ENCODE measurements at places on chromosomes 7 and 10. TPM values are rescaled to one million over a fixed set of nuclear protein-coding genes. Genes with fewer than 3 reads are reported as not detected.

GRCh38 chr7:37366445-37366844 is 82.2 kb downstream of the ELMO1 start:
- no peak for DNase-seq

GRCh38 chr7:114508086-114508485 is 93.5 kb downstream of the FOXP2 start:
- no peak for DNase-seq

DNA sequence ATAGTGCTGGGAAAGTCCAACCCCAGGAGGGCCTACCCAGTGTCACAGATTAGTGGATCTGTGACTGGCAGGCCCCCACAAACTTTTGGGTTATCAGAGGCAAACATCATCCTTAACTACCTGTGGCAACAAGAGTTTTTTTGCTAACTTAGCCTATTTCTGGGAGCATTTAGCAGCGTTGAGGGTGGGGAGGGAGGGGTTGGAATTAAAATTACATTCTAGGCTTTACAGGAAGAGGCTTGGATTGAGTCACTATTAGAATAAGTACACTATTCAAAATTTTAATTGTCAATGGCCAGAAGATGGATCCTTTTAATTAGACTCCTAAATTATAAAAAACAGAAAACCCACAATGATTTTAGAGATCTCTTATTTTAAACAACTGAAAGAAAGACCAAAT is 267.9 kb upstream of the NPSR1 start:
- DNase-seq = no peak

DNA sequence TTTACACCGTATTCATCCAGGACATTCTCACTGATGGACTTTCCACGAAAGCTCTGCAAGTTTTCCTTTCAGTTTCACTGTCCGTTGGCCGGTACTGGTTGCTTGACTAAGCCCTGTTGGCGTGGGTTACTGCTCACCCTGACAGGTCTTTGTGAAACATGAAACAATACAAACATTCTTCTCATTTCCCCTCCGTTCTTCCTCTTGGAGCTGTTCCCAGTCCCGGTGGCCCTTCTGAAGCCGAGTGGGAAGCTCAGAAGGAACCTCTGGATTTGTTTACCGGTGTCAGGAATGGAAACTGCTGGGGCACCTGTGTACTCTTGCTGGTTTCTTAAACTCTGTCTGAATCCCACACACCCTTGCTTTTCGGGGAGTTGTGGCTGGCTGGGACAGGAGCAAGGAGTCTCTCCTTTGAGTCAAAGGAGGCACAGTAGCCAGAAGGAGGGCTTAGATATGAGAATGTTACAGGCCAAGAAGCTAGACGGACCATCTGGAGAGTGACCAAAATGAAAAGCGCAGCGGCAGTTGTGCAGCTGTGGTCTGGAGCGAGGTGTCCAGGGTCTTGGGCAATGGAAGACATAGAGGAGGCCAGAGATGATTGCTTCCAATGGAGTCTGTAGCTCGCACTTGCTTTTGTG is 45.7 kb downstream of the LYZL2 start:
- no peak for DNase-seq

GRCh38 chr10:124026589-124026939 is 66.8 kb downstream of the CHST15 start:
- DNase-seq = no peak

DNA sequence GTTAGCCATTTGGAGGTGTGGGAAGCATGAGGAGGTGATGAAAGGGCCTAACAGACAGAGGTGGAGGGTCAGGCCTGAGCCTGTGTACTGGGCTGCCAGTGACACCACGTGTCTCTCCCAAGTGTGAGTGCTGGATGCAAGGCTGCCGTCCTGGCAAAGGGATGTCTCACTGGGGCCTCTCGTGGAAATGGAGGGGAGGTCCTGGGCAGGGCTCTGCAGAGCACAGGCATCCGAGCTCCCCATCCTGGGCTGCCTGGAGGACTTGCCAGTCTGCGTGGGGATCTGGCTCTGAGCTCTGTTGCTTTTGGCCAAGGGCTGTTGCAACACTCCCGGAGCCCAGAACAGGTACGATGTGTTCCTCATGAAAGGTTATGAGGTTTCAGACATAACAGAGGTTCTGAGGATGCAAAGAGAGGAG is 77.3 kb downstream of the GRK5 start:
- DNase-seq = no peak

GRCh38 chr10:33238643-33239042 is 95.8 kb downstream of the NRP1 start:
- no peak for DNase-seq

DNA sequence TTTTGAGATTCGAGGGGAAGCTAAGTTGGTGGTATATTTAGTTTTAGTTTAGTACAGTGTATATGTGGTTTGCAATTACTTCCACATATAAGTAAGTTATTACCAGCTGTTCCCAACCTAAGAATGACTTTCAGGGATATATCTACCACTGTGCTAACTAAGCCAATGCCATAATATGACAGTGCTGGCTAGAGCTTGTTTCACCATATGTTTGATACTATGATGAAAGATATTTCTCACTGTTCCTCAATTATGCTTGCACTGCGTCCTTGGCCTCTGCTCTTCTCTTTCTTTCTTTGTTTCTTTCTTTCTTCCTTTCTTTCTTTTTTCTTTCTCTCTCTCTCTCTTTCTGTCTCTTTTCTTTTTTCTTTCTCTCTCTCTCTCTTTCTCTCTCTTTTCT is 113.8 kb upstream of the SKAP2 start:
- DNase-seq = no peak

Gene NEURL1
- 0.40 TPM for total RNA-seq

Gene GOLGA7B
- 0.07 TPM for total RNA-seq

Gene MACROH2A2
- total RNA-seq = 125 TPM

Gene AKR1C8
- total RNA-seq = not detected

All from mesothelial cell of epicardium (in vitro differentiated cells).